ENCODE measurements at places on chromosomes 4 and X.

DNA sequence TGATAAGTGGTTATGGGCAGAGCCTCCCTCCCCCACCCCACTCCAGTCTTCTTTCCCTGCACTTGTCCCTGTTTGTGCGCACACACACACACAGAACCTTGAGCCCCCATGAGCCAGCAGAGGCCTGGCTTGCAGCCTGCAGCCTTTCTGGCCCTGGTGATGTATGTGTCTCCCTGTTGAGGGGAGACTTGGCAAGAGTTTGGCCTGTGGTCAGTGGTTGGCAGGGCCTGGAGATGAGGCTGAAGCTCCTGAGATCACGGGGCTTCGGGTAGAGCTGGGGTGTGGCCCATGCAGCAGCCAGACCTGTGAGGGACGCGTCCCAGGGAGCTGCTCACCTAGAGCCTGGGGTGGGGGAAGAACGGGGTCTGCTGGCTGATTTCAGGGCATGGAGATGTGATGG lies 2.3 kb downstream of the GPR173 start:
- no peak for DNase-seq

DNA sequence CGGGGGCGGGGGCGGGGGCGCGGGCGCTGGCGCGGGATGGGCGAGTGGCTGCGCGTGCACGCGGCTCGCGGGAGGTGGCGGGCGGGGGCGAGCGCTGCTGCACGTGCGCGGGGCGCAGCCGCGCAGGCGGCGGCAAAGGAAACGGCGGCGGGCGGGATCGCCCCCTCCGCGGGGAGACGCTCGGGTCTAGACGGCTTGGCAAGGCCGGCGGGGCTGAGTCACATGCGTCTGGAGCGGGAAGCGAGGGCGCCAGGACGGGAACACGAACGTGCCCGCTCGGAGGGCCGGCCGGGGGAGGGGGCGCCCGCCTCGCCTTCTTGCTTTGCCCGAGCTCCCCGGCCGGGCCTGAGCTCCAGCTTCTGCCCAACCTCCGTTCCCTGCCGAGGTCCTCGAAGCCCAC lies 4.3 kb upstream of the HAUS7 start:
- no peak for DNase-seq

DNA sequence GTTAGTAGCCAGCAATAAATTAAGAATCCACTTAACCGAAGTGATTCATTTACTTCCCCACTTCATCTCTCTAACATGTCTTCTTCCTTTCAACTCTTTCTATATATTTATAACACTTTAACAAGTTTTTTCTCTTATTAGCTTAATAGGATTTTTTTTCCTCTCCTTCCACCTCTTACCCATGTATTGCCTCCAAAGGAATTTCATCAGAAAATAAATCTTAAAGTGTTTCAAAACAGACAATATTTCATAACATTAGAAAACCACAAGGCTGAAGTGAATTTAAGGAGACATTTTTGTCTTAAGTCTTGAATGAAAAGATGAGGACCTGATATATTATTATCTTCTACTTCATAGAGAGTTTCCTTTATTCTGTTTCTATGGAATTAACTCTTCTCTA lies 101.5 kb downstream of the PDGFC start:
- no peak for DNase-seq

DNA sequence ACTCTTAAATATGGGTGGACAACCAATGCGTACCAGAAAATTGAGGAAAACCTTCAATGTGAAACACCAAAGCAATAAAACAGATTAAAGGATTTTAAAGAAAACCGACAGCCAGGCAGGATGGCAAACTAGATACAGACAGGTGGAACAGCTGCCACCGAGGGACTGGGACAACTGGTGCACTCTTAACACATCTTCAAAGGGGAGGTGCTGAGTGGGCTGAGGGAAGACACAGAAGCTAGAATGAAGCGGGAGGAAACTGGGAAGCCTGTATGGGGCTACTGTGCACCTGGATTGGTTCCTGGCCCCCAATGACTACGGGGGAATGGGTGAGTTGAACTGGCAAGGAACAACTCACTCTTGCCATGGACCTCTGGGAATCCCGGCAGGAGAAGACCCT lies 20.7 kb downstream of the ZNF280C start:
- DNase-seq: no peak

DNA sequence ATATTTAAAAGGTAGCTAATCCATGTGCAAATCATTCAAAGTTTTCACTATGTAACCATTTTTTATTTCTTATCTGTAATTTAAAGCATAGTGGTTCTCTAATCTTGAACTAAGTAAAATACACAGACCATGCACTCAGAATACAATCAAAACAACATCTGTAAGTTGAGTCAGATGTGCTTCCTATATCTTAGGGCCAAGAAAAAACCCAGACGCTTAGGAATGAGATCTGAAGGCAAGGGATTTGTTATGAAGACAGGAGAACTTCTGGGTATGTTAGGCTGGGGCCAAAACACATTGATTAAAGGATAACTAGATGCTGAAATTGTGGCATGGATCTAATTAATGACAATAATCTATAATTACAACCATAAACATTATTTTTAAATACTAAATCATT lies 120.3 kb downstream of the PDE5A start:
- no peak for DNase-seq

- no peak for DNase-seq
Observed at GRCh38 chrX:16970977-16971376, 24.5 kb downstream of the REPS2 start.

DNA sequence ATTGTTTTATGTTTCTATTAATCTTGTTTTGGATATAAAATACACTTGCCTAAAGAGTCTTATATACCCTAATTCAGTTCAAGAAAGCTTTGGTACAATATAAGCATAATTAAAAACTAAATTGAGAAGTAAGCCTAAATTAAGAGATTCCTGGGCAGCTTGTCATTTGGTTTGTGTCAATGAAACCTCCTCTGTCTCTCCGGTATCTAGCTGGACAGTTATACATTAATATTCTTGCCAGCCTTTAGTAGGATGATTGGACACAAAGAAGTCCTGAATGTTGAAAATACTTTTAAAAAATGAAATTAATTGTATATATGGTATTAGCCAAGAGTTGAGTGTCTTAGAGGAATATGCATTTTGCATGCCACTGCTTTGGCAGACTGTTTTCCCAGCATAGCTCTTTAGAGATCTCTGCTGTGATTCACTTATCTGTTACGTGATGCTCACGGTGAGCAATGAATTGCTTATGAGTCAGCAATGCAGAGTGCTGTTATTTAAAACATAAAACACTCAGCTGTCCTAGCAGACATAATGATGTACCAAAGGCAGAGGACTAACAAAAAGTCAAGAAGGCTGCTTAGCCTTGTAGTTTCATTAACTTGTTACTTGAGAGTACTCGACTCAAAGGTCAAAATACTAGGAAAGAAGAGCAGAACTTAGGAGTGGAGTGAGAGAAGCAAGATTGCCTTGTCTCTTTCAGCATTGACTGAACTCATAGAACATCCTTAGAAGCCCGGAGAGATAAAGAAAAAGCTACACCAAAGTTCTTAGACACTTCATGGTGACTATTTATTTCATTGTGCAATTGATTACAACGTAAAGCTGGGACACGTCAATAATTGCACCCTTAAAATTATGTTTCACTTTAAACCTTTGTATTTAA lies 1296.1 kb upstream of the PCDH7 start:
- DNase-seq: no peak

- DNase-seq: no peak
Observed at GRCh38 chr4:169064296-169064695, 54.2 kb upstream of the CBR4 start.

DNA sequence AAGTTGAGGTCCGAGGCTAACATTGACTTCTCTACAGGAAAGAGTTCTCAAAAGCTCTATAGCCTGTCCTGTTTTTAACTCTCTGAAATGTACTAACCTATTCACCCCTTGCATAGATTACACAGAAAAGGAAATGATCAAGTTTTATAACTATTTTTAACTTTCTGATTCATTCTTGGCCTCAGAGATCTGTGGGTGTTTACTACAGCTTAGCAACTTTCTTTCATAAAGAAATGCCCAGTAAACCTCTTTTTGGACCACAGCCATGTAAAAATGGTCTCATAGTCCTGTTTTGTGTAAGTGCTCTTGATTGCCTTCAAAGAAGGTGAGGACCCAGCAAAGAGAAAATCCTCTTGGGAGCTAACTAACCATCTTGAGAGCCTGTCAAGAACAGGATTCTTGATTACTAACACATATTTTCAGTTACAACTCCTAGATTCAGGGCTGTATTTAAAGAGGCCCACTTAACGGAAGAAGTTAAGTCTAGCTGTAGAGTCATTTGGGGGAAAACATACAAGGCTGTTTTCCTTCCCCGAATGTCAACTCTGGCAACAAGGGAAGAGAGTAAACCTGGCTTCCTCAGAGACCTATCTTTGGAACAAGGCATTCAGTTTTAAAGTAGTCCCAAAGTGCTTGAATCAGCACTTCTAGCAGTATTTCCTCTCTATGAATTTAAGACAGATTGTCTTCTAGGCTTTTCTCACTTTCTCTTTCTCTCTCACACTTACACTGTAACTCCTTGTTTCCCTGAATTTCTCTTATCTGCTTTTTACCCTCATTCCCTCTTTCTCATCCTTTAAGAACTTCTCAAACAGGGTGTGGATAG lies 78.2 kb downstream of the IL21 start:
- DNase-seq: no peak

DNA sequence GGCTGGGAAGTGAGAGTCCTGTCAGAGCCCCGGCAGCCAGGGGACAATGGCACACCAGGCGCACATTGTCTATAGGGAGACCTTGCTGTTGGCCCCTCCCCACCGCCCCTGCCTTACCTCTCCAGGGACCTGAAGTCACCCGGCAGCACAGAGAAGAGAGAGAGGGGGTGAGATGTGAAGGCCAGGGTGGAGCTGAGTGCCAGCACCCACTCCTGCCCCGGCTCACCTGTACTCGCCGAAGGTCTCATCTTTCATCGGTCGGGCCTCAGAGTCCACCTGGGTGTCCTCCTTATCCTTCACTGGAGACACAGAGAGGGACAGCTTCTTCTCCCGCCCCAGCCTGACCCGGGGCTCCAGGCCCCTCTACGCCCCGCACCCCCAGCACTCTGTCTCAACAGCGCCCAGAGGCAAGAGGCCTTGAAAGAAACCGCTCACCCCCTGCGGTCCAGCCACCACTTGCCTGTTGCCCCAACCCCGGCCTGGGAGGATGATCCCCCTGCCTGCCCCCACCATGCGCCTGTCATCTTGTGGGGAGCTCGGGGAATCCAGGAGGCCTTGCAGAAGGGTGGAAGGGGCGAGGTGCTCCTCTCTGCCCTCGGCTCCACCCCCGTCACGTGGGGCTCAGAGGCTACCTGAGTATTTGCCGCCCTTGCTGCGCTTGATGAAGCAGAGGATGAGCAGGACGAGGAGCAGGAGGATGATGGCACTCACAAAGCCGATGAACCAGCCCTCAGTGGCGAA lies 22.6 kb downstream of the L1CAM start:
- DNase-seq: no peak

GRCh38 chr4:133151341-133151690 lies 2.2 kb downstream of the PCDH10 start:
- DNase-seq: no peak

GRCh38 chr4:55571806-55572205 lies 20.2 kb downstream of the PDCL2 start:
- no peak for DNase-seq

DNA sequence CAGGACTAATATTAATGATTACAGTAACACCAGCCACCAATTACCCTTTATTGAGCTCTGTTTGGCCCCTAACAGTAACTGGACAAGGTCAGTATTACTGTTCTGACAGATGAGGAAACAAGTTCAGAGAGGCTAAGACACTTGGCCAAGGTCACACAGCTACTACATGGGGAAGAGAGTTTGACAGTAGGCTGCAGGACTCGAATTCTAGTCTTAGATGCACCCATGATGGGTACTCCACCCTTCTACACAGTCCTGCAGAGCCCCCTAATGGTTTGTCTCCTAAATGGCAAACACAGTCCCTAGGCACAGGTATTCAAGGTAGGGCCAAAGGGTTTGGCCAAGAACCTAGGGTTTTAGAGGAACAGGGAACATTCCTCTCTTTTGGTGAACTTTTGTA lies 93.9 kb downstream of the NSUN7 start:
- no peak for DNase-seq

DNA sequence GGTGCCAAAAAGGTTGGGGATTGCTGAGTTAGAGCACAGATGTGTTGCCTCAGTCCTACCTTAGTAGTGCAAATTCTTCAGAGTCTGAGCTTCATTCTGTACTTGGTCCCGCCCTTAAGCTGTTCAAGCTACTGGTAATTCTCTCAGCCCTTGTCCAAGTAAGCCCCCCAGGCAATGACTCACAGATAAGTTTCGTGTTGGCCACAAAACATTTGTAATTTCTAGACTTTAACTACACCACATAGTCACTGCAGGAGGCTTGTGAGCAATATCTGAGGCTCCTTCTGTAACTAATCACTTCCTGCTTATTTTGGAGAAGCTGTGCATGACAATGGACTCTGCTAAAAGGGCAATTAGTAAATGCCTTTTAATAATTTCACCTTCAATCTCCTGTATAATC lies 1420.5 kb downstream of the PCDH7 start:
- DNase-seq: no peak

DNA sequence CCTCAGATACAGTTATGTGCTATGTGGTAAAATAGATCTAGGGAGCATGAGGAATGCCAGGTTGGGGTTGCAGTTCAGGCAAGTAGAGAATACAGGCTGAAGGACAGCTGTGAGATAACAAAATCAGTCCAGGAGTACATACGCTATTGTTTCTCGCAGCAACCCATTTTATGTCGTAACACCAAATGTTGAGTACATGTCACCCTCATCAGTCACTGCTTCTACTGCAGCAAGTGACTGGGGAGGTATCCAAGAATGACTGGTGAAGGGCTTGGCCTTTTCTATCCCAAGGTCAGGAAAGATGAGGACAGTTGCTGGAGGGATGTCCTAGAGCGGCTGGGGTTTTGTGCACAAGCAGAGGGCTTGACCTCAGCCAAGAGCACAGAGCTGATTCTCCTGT lies 172.1 kb downstream of the CBR4 start:
- DNase-seq: no peak

DNA sequence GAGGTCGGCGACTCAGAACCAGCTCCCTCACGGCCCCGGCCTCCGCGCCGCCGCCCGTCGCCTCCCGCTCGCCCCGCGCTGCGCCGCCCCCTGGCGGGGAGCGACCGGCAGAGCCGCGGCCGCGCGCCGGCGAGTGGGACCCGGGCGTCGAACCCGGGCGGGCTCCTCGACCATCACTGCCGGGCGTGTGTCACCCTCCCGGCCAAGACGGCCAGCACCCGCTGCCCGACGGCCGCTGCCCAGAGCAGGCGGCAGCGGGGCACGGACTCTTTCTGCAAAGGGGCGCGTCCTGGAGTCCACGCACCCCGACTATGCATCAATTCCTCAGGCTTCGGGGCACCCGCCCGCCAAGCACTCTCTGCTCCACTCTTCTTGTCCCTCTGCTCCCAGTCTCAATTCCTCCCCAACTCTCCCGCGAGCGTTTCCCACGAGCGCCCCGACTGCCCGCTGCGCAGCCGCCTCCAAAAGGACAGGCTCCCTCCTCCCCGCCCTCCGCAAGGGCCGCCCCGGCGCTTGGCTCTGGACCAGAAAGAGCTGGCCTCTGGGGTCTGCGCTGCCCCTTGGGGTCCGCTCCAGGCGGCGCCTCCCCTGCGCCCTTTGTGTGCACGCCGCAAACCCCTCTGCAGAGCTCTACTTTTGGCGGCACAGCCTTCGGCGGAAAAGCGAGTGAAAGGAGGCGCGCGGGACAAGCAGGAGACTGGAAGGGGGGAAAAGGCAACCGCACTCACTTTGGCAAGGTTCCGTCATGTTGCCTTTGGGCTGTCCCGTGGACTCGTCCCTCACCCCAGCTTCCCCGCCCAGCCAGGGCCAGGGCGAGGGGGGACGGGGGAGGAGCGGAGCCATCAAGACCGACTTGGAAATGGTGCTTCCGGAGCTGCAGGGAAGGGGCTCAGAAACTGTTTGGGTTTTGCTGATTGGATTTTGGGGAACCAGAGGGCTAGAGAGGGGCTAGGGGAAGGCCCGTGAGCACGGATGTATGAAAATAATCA lies 1.0 kb downstream of the PDE5A start:
- DNase-seq: peak; percentile 8
